ENCODE measurements at places on chromosomes 7 and 10.

GRCh38 chr7:20474249-20474648 is 141.2 kb upstream of the ABCB5 start:
- no peak for DNase-seq

DNA sequence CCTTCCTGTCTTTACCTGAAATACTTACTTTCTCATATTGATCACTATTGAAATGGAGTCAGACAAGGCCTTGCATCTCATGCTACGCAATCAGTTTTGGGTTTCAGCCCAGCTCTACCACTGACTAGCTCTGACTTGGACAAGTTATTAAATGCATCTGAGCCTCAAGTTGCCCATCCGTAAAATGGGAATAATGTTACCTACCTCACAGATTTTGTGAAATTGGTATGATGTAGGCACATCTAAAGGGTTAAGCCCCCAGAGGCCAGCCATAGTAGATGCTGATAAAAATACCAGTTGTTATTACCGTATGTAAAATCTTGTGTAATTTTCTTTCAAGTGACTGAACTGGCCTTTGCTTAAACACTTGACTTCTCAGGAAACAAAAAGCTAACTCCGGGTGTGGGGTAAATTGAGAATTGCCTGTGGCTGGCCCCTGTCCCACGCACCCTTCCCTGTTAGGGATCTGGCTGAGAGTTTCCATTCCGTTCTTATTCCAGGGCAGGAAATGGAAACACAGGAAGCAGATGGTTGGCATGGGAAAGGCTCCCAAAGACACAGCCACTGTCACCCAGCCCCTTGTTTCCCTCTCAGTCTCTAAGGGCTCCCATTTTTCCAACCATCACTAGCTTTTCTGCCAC is 7.5 kb downstream of the DUSP5 start:
- DNase-seq: no peak

DNA sequence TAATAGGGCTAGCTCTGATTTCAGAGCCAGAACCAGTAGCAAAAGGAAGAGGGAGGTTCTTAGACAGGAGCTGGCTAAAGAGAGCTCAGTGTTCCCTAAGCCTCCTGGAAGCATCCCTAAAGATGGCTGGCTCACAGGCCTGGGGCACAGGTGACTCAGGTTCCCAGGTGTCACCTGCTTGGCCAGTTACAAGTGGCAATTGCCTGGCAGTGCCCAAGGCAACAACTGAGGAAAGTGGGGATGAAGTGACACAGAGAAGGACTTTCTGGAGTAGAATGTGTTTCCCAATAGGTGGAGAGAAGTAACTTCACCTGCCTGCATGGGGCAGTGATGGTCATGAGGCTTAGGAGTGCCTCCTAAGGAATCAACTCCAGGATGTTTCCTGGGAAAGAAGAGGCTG is 66.5 kb upstream of the EEPD1 start:
- no peak for DNase-seq

DNA sequence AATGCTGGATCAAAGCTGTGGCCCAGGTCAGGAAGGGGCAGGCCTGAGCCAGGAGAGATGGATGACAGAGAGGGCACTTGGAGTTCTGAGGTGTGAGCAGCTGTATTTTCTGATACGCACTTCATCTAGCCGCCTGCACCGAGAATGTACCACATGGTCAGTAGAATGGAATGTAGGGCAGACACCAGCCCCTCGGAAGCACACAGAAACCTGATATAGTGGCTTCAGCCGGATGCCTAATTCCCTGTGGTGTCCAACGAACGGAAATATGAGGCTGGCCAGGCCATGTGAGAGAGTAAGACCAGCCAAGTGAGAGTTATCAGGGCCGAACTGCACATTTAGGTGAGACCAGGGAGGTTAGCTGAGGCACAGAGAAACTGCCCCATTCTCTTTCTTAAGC is 46.7 kb upstream of the PLCE1 start:
- DNase-seq: no peak

- no peak for DNase-seq
These were observed 175.2 kb downstream of the BMPER start for GRCh38 chr7:34080513-34080912.

- DNase-seq: no peak
These were observed 112.3 kb downstream of the HTR7 start for GRCh38 chr10:90745565-90745964.

GRCh38 chr10:100847440-100847839 is 65.3 kb upstream of the SLF2 start:
- DNase-seq: no peak

GRCh38 chr10:26903431-26904217 is 42.9 kb upstream of the ABI1 start:
- DNase-seq: no peak

GRCh38 chr7:85529831-85530230 is 343.0 kb upstream of the SEMA3D start:
- no peak for DNase-seq

Measured in SW 1271 (cell line).